NCI-H226 (cell line): ENCODE measurements at places on chromosomes 7 and 10.

DNA sequence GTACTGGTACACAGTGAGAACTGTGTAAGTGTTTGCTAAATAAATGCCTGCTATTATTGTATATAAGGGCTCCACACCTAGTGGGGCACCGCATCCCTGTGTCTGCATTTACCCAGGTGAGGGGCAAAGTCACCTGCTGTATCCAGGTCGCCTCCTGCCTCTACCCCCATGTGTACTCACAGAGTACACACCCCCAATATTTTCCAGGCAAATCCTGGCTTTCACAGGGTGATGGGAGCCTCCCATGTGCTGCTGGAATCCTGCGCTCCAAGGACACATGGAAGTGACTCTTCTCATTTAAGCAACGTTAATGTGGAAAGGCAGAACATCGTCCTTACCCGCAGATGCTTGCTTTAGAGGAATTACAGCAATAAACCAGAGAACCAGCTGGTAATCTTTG, 48.2 kb downstream of the ARHGAP22 start:
- no peak for DNase-seq

- DNase-seq = no peak
These were observed 8.6 kb downstream of the CAMK2G start for GRCh38 chr10:73865459-73866442.

- peak; percentile 50 for DNase-seq
These were observed 11.8 kb downstream of the SFXN2 start for GRCh38 chr10:102726274-102726673.

DNA sequence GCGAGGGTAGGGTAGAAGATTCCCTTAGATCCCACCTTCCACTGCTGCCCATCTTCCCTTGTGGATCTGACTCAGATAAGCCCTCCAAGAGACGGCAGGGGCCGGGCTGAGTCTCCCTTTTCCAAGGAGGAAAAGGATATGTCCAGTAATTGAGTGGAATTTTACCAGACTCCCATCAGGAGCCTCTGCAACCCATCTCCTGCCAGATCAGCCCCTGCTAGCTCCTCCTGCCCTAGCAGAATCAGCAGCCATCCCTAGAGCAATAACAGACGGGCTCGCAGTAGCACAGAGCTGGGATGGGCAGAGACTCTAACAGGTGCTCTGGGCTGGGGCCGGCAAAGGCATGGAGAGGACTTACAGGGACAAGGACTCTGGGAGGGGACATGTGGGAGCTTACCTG, 73.5 kb downstream of the C10orf105 start:
- no peak for DNase-seq

- no peak for DNase-seq
These were observed 13.7 kb downstream of the DRGX start for GRCh38 chr10:49382226-49382625.

GRCh38 chr7:101667399-101667798, 38.3 kb upstream of the MYL10 start:
- DNase-seq = no peak

GRCh38 chr7:137606061-137606674, 240.6 kb downstream of the DGKI start:
- no peak for DNase-seq
